ENCODE measurements at places on chromosomes 3 and 15.

- peak; percentile 76 for DNase-seq
Observed at GRCh38 chr15:65824031-65824743, 32.1 kb upstream of the DENND4A start.

DNA sequence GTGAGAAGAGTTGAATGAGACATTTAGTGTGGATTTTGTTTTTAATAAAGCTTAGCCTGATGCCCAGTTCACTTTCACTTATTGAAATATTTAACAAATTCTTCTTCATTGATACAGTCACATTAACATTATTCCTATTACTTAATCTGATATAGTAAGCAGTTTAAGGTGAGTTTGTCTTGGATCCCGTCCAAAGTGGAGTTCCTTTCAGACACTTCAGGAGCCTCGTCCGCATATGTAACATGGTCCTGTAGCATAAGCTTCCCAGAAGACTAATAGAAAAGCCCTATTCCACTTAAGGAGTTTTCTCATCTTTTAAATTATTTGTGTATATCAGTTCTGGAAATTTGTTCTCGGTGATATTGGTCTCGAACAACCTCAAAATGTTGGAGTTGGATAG, 39.7 kb upstream of the MLF1 start:
- DNase-seq = no peak

DNA sequence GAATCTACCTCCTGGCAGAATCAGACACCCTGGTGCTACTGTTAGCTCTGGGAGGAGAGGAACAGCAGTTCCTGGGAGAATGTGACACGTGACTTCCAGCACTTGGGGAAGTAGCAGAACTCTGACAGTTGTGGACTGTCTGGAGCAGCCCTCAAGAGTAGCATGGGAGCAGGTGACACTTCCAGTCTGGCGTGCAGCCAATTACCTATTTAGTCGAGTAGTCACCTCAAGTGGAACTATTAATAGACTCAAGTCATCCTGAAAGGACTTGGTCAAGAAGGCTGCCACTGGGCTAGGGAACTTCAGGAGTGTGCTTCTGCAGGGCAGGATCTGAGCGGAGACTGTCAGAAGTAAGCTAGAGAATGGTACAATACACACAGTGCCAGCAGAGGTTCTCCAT, 62.3 kb downstream of the MTHFS start:
- peak; percentile 55 for DNase-seq

- DNase-seq = no peak
Observed at GRCh38 chr15:73959012-73959581, 32.8 kb downstream of the LOXL1 start.

DNA sequence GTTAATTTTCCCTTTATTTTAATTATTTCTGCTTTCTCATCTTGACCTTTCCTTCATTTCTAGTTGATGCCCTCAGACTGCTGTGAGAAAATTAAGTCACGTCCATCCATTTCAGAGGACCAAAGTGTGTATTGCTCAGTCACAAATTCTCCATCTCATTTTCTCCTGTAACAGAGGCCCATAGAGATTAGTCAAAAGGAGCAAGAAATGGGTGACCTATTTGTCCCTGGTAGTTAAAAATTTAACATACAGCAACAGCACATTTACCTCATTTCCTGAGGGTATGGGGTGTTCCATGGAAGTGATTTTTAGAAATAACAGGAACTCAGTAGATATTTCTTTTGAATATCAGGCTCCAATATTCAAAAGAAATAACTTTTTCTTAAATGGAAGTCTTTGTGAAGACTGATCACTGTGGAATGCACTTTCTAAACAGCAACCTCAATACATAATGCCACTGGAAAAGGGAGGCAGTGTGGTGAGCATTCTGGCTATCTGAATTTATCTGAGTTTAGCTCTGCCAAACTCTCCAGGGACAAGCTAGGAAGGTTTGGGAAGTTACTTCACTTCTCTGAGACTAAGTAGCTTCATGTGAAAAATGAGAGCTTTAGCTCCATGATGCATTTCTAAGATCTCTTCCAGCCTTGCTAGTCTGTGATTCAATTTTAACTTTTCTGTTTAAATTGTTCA, 808.2 kb downstream of the SQOR start:
- no peak for DNase-seq

DNA sequence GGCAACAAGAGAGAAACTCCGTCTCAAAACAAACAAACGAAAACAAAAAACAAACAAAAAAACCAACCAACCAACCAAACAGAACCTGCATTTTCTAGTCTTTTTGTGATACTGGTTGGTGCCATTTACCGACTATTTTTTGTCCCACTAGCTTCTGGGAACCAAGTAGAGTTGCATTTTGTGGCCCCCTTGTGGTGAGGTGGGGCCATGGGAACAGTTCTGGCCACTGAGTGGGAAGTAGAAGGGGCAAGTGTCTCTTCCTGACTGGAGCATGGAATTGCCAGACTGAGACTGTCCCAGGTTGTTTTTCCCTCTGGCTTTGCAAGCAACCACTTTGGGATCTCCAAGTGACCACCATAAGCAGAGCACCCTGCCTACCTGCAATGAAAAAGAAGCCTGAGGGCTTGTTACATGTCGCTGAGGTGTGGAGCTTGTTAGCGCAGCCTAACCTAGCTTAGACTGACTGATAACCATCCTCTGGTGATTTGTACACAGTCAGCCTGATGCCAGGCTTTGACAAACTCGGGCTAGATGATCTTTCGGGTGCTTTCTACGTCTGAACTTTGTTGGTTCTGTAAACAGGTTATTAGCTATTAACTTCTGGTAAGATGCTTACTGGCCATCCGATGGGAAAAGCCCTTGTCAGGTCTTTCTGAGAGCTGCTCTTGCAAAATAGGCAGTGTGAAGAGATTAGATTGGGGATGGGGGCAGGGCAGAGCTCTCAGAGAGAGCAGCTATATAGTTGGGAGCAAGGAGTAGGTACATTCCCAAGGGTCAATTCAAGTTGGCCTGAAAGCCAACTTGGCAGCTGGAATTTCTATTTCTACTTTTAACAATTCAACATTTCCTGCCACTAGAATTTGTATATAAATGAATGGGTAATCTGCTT, 172.2 kb downstream of the SSR3 start:
- peak; percentile 64 for DNase-seq

GRCh38 chr3:144263706-144264105, 292.1 kb downstream of the DIPK2A start:
- DNase-seq = no peak

GRCh38 chr3:112739252-112739965, 98.5 kb upstream of the CCDC80 start:
- DNase-seq = no peak

GRCh38 chr3:71562938-71563337, 20.6 kb downstream of the FOXP1 start:
- no peak for DNase-seq

GRCh38 chr15:71226536-71227455, 111.5 kb downstream of the THSD4 start:
- DNase-seq = no peak

GRCh38 chr3:152100491-152101132, 168.1 kb upstream of the MBNL1 start:
- DNase-seq = no peak

DNA sequence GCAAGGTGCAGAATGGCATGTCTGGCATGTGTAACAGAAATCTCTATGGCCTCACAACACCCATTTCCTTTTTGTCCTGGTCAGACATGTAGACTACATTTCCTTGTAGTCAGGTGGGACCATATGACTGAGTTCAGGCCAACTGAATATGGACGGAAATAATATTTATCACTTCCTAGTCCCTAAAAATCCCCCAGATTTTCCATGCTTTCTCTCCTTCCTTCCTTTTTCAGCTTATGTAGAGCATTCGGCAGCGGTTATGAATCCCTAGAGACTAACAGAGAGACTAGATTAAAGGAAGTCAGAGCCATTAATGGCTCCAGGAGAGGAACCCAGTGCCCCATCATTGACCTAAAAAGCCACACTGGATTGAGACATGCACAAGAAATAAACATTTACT, 35.8 kb downstream of the SLC9A9 start:
- DNase-seq = peak; percentile 10
